ENCODE measurements at places on chromosomes 3 and 15.

- no peak for DNase-seq
Observed at GRCh38 chr15:56207092-56207491, 36.6 kb downstream of the RFX7 start.

DNA sequence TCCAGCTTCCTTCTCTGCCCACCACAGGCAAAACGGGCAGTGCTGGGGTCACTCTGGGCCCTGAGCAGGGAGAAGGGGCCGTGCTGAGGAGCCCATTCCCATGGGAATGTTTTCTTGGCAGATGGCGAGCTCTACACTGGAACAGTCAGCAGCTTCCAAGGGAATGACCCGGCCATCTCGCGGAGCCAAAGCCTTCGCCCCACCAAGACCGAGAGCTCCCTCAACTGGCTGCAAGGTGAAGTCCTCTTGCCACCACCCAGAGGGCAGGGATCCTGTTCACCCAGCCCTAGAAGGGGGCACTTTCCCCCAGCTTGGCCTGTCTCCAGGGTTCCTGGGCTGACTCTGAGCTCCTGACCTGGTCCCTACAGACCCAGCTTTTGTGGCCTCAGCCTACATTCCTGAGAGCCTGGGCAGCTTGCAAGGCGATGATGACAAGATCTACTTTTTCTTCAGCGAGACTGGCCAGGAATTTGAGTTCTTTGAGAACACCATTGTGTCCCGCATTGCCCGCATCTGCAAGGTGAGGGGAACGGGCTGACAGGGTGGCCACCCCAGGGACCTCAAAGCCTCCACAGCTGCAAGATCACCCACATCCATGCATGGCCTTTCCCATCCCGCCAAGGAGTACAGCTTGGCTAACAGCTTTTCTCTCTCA, 12.4 kb downstream of the CIB1 start:
- no peak for DNase-seq

DNA sequence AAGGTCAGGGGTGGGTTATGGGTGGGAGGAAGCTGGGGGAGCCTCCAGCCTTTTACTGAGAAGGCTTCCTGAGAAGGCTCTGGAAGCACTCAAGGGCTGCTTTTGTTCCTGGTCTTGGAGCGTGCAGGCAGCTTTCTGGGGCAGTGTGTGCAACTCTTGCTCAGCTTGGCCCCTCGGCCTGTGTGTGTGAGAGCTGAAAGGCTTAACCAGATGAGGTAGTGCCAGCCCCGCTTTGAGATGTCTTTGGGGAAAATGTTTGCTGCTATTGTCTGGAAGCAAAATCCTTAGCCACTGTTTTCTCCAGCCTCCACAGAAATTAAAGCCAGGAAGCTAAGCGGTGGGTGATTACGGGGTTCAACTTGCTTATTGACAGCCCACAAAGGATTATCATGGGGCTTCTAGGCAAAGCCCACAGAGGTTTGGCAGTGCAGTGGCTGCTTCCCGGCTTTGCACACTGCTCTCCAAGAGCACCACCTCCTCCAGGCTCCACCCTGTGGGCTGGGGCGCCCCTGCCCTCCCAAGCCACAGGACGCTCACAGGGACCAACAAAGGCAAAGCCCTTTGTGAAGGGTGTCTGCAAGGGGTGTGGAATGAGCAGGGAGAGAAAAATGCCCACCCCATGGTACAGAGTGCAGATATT, 121.7 kb upstream of the TLE3 start:
- DNase-seq = no peak

DNA sequence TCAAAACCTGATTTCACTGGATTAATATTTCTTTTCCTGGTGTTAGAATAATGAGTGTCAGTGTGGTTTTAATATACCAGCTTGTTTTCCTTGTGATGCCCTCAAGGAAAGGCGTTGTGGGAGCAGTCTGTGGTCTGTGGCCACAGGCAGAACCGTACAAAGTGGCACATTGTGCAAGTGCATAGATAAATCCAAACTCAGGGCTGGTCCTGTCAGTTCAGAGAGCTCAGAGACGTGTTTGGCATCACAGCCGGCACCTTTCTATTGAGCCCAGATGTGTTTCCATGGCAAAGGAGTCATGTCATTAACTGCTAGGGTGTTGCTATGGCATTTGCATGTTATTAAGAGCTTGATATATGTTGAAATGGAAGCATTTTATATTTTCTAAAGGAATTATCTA, 289.9 kb upstream of the RASGRP1 start:
- DNase-seq = no peak

GRCh38 chr3:180199417-180199995, 162.8 kb upstream of the PEX5L start:
- no peak for DNase-seq

GRCh38 chr3:135125171-135125801, 330.2 kb downstream of the EPHB1 start:
- no peak for DNase-seq

DNA sequence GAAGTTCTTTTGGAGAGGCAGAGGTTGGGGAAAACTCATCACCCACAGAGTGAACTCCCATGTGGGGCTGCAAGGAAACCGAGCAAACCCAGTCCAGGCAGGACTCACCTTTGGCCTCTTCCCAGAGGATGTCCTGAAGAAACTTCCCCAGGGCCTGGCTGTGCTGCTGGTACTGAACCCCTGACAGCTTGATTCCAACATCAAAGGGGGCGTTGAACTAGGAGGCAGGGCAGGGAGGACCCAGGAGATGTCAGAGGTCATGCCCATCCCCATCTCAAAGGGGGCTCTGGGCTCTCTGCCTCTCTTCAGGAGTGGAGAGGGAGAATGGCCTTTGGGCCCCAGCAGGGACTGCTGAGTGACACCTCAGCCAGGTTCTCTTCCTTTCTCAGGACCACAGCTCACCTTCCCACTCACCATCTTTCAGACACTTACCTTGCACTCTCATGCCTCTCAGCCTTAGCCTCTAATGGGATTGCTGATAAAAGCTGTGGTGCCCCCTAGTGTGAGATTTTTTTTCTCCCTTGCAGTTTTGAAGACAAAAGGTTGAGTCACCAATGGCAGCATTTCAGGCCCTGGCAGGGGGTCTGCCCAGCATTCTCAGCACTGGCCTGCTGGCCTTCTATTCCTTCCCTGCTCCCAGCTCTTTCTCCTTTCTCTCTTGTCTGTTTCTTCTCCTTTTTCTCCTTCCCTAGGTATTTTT, 6.0 kb downstream of the GHRL start:
- DNase-seq = no peak

GRCh38 chr3:121630355-121630754, 30.3 kb downstream of the HCLS1 start:
- DNase-seq = no peak

- no peak for DNase-seq
Observed at GRCh38 chr15:65087411-65087810, 10.9 kb downstream of the KBTBD13 start.

DNA sequence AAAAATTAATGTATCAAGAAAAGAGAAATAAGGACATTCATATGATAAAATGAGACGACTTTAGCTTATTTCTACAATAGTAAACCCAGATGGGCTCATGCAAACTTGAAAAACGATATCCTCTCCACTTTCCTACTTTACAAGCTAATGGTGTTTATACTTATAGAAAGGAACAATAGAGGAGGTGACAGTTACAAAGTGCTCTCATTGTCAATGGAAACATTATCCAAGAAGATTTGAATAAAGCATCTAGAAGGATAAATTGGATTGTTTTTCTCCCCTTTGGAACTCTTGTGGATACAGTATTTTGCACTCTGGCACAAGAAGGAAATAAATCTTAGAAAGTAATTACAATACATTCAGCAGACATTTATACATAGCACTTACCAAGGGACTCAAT, 20.2 kb upstream of the CCDC66 start:
- DNase-seq = no peak

DNA sequence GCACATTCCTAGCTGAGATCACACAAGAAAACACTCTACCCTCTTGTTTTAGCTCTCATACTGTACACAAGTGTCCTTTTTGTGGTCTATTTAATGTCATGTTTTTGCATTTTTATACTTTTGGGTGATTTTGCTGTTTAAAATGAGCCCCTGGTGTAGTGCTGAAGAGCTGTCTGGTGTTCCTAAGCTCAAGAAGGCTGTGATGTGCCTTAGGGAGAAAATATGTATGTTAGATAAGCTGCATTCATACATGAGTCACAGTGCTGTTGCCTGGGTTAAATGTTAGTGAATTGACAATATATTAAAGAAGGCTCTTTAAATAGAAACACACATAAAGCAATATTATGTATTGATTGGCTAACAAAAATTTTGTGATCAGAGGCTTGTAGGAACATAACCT, 387.4 kb upstream of the C2CD4B start:
- no peak for DNase-seq

GRCh38 chr3:26460985-26461384, 161.6 kb upstream of the LRRC3B start:
- DNase-seq = no peak

DNA sequence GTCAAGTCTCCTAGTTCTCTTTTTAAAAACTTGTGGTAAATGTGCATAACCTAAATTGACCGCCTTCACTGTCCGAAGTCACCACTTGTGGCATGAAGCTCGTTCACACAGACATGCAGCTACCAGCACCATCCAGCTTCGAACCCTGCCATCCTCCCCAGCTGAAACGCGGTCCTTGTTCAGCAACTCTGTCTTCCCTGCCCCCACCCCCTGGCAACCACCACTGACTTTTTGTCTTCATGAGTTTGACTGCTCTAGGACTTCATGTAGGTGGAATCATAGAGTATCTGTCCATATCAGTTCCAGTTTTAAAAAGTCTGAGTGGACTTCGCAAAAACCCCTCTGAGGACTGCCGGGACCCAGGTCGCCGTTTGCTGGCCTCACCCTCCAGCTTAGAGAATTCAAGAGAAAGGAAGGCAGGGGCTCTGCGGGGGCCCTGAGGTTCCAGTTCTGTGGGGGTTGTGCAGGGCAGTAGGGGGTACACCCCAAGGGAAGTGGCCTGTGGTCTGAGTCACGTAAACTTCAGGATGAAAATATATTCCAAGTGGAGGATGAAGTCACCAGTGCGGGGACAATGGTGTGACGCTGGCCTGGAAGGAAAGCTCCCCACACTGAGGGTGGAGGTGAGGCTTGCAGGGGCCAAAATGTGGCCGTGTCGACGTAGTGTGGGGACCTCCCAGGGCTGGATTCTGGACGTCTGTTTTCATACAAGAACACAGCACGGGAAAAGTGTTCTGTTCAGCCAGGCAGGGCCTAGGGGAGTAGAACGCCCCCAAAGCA, 67.6 kb downstream of the ABTB1 start:
- no peak for DNase-seq

DNA sequence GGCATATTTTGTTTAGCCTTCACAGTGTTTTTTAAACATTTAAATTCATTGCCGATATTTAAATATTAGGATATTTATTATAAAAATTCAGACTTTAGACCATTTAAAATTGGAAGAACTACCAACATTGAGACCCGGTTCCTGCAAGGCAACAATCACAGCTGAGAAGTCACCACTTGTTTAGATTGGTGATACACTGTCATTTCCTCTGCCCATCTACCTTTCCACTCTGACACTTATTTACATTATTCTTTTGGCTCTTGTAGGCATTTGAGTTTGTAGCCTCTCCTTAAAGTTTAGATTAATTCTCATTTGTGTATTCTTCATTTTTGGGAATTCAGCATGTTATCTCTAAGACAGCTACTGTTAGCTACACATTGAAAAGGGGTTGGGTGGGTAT, 10.3 kb upstream of the IL20RB start:
- DNase-seq = no peak

GRCh38 chr3:8663177-8664061, 18.8 kb upstream of the SSUH2 start:
- DNase-seq = peak; percentile 47

GRCh38 chr15:87752250-87752951, 504.1 kb downstream of the NTRK3 start:
- DNase-seq = no peak

DNA sequence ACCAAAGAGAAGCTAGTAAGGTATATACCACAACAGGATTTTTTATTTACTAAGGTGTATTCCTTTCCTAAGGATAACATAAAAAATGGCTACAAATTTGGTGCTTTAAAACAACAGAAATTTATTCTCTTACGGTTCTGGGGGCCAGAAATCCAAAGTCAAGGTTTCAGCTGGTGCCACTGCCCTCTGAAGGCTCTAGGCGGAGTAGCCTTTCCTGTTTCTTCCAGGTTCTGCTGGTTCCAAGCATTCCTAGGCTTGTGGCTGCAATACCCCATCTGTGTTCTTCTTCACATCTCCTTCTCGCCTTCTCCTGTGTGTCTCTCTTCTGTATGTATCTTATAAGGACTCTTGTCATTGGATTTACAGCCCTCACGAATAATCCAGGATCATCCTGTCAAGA, 549.9 kb downstream of the GRM7 start:
- no peak for DNase-seq
